Activated CD4-positive, alpha-beta T cell treated with anti-CD3 and anti-CD28 coated beads, Interleukin-2, amount 50 U/mL, for 24 hours (primary cell): ENCODE measurements at places on chromosomes 12 and 14.

DNA sequence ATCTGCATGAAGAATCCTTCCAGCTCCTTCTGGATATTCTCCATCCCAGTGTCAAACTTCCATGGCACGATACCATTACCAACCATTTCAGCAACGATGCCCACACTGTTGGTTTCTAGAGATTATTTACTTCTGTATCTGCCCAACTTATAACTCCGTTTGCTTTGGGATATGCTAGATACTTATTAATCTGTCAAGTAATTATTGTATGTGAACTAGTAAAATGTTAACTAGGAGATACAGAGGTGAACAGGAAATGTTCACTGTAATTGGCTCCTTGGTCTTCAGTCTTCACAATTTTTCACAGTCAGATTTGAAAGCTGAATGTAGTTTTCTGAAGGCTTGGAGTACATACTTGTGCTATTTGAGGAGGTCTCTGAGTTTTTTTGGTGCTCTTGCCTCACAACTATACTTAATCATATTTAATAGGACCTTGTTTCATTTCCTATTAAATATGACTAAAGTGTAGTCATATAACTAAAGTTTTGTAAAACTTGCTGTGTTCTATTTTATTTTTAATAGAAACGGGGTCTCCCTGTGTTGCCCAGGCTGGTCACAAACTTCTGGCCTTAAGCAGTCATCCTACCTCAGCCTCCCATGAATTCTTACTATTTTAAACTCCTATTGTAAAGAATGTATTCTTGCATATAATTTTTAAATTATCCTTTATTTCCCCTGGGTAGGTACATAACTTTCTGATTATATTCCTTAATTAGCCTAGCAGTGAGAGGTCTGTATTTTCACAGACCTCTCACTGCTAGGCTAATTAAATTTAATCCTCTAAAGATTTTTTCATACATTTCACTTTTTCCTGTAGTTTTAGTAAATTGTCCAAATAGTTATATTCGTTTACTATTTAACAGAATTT, 79.7 kb downstream of the FGD4 start:
- DNase-seq = no peak

GRCh38 chr12:102964872-102965271, 7.4 kb downstream of the ASCL1 start:
- no peak for DNase-seq

DNA sequence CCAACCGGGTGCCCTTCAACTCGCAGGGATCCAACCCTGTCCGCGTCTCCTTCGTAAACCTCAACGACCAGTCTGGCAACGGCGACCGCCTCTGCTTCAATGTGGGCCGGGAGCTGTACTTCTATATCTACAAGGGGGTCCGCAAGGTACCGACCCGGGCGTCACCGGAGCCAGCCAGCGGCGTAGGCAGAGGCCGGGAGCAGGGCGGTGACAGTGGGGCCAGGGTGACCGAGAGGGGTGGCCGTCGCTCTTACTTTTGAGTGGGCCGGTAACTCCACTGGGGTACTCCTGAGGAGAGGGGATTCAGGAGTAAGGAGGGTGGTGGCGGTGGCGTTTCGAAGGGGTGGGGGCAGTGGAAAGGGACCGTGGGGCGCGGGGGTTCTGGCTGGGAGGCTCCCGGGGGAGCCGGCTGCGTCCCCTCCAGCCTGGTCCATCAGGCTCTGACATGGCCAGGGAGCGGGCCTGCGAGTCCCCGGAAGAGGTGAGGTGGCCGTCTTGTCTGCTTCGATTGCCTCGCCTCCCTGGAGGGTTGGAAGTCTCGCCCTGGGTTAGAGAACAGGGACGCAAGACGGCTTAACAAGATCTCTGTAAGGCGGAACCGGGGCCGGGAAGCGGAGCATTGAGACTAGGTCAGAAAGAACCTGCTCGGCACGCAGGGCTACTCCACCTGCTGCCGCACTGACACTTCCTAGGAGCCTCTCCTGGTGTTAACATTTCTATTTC, 491 bp downstream of the WDR20 start:
- DNase-seq = peak; percentile 5

GRCh38 chr12:10169104-10169503, 2.8 kb downstream of the OLR1 start:
- DNase-seq = no peak

- no peak for DNase-seq
Observed at GRCh38 chr12:106090591-106091445, 47.9 kb downstream of the NUAK1 start.

GRCh38 chr12:89514751-89515150, 9.8 kb downstream of the GALNT4 start:
- DNase-seq = no peak

DNA sequence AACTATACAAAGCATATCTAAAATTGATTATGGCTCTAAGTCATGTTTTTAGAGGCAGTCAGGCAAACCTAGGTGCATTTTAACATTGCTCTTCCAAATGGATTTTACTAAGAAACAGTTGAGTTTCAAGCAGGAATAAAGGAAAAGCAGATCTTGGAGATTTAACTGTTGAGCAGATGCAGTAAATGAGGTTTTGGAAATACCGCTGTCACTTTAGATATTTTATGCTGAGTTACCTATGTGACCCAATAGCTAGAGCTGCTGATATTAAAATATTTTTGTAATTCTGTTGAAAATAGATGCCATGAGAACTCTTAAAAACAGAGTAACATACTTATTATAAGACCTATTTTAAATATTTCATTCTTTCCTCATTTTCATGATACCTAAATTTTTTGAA, 181.4 kb downstream of the SYT1 start:
- DNase-seq = no peak

DNA sequence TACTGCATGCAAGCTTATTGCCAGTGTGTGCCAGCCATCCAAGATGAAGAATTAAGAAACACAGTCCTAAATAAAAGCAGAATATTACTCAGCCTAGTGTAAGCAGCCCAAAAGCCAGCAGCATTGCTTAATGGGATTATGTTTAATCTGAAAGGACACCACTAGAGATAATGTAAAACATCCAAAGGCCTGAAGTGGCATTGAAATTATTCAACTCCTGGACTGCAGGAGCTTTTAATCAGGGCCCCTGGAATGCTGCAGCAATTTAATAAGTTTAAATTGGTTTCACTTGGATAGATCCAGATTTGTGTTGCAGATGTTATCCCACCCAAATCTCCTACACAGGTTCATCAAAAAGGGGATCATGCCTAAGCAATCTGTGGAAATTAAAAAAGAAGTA, 193.0 kb downstream of the C12orf50 start:
- DNase-seq = no peak

GRCh38 chr14:92846162-92846897, 52.2 kb downstream of the GOLGA5 start:
- peak; percentile 11 for DNase-seq

- DNase-seq = no peak
Observed at GRCh38 chr12:32533971-32534590, 134.7 kb downstream of the FGD4 start.

DNA sequence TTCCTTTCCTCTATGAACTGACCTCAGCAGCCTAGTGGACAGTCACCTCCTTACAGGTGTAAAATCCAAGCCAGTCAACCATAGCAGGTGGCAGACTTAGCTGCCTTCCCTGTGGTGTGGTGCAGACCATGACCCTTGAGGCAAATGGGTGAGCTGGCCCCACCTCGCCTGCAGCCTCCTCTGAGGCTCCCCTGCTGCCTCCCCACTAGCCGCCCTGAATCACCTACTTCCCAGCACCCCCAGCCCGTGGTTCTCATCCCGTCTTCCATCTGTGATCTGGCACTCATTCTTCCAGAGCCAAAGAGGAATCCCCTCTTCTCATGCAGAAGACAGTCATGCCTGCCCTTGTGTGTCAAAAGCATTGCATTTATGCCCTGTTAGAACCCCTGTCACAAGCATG, 34.4 kb upstream of the TSPAN9 start:
- DNase-seq = no peak

DNA sequence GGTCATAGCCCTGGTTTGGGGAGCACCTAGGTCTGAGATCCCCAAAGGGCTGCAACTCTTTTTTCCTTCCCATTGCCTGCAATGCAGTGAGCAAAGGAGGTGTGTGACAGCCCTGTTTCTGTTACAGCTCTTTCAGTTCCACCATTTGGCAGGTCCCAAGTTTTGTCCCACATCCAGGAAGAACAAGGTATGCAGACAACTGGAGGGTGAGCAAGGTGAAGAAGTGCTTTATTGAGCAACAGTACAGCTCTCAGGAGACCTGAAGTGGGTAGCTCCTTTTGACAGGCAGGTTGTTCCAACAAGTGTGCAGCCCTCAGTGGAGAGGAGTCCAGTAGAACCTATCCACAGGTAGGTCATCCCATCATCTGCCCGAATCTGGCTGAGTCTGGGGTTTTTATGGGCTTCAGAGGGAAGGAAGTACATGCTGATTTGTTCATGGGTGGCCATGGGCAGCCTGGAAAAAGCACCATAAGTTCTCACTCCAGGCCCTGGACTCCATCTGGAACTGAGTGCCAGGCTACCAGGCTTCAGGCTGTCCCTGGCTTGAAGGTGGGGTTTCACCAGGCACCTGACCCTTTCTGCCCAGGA, 62.8 kb upstream of the NAV3 start:
- no peak for DNase-seq

- no peak for DNase-seq
Observed at GRCh38 chr12:12616512-12617310, 5.0 kb downstream of the CREBL2 start.

GRCh38 chr12:12819752-12820311, 6.7 kb downstream of the DDX47 start:
- DNase-seq = no peak

DNA sequence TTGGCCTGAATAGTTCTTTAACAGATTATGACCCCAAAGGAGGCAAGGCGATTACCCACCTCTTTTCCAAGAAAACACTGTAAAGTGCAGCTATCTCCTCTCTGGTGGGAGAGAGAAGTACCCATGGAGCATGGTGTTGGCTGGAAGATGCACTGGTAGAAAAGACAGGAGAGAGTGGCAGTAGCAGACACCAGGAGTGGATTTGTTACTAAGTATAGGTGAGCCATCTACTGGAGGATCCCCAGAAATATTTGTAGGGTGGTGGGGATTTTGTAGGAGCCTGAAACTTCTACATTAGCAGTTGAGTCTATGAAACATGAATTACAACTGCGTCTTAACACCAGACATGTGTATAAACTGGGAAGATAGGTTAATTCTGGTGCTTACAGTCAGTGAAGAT, 148.0 kb downstream of the SLC38A4 start:
- DNase-seq = no peak

- no peak for DNase-seq
Observed at GRCh38 chr14:76015191-76015590, 29.6 kb downstream of the IFT43 start.

GRCh38 chr12:114933428-114934160, 249.6 kb upstream of the TBX3 start:
- no peak for DNase-seq

DNA sequence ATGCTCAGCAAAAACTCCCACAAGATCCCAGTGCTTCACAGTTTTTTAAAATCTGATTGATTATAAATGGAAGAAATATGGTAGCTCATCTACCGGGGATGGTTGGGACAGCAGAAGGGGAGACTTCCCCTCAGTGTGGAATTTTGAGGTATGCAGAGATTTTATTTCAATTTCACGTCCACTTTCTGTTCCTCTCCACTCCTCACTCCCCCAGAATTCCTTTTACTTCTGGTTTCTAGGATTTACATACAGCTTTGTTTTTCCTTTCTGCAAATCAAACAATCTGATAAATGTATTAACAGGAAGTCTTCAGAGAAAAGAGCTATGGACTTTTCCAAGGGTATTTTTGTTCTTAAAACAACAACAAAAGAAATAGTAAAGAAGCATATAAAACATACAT, 181.5 kb upstream of the ARHGAP5 start:
- no peak for DNase-seq

GRCh38 chr12:102215992-102216691, 18.5 kb upstream of the PMCH start:
- no peak for DNase-seq

- DNase-seq = no peak
Observed at GRCh38 chr12:107331912-107332311, 238.6 kb upstream of the CRY1 start.

GRCh38 chr12:127873306-127873705, 393.7 kb upstream of the TMEM132C start:
- no peak for DNase-seq

DNA sequence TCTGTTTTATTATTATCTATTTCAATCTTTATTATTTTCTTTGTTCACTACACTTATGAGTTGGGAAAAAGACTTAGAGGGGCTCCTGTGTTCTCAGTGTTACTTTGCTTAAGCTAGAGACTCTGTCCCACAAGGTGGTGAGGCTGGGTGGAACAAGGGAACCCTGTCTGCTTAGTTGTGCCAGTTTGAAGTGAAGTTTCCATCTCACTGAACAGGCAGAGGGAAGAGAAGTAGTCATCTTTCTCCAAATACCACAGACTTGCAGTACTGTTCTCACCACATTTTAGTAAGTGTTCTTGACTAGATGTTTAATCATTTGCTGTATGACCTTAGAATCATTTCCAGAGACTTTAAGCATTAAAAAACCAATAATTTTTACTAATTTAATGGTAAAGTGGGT, 195.7 kb upstream of the NEDD1 start:
- DNase-seq = no peak

- DNase-seq = no peak
Observed at GRCh38 chr12:11651785-11652184, 2.3 kb downstream of the ETV6 start.

DNA sequence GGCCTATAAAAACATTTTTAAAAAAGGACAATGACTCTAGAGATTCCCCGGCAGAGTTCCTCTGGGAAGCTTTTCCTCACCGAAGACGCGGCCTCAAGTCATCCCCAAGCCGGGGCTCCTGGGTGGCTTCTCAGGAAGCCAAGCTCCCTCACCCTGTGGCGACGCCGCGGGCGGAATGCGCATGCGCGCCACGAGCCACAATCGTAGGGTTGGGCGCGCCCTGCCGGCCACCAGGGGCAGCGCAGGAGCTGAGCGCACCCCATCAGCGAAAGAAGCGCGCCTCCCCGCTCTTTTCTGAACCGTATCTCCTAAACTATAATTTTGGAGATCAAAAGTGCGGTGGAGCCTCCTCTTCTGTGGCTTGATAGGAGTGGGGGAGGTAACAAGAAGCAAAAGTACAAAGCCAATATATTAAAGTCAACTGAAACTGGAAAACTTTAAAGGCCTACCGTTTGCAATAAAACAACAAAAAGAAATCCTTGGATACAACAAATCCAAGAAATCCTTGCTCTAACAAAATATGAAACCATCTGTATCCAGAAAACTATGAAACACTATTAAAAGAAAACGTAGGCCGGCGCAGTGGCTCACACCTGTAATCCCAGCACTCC, 17.4 kb upstream of the CHFR start:
- peak; percentile 85 for DNase-seq

GRCh38 chr12:19273482-19274330, 144.2 kb downstream of the PLEKHA5 start:
- DNase-seq = no peak

GRCh38 chr14:104502060-104502459, 77.5 kb upstream of the C14orf180 start:
- DNase-seq = no peak

DNA sequence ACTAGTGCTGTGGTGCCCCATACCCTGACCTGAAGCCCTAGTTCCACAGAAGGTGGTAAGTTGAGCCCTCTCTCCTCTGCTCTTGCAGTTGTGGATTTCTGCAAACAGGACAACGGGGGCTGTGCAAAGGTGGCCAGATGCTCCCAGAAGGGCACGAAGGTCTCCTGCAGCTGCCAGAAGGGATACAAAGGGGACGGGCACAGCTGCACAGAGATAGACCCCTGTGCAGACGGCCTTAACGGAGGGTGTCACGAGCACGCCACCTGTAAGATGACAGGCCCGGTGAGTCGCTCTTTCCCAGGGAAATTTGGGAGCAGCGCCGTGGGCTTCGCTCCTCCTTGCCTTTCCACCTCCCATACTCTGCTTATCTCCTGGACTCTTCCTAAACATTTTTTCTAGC, 92.2 kb downstream of the NT5DC3 start:
- DNase-seq = no peak
